ENCODE measurements at places on chromosomes 12 and 14.

DNA sequence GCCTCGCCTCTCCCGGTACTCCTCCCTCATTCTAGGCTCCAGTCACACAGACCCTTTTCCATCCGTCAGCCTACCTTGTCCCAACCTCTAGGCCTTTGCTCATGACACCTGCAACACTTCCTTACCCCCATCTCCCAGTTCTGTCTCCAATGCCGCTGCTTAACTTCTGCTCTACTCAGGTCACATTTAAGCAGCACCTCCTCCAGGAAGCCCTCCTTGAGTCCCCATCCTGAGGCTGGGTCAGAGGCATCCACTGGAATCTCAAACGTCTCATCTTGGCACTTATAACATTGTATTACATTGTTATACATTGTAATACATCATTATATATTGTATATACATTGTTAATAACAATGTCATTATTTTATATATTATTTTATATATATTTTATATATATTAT, 32.8 kb downstream of the RASAL1 start:
- no peak for DNase-seq

- DNase-seq: no peak
Observed at GRCh38 chr14:72419226-72419775, 474.6 kb downstream of the DPF3 start.

DNA sequence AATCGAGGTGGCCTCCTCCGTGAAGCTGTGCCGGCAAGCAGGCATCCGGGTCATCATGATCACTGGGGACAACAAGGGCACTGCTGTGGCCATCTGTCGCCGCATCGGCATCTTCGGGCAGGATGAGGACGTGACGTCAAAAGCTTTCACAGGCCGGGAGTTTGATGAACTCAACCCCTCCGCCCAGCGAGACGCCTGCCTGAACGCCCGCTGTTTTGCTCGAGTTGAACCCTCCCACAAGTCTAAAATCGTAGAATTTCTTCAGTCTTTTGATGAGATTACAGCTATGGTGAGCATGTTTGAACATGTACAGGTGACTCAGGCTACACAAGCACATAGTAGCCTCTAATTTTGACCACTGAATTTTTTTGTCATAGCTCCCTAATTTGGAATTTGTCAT, 59.7 kb downstream of the ATP2A2 start:
- DNase-seq: no peak

DNA sequence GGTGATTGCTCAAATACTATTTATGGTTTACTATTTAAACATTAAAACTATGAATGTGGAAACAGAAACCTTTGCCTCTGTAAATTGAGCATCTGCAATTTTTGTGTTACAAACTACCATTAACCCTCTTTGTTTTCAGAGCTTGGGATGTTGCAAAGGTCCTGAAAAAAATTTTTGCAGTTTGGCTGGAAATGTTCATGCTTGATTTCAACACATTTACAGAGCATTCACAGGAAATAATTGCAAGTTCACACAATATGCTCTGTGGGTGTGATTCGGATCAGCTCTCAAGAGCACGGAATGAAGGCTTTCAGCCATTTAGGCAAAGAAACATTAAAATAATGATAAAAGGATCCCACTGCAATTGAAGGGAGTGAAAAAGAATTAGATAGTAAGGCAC, 232.9 kb downstream of the ATP23 start:
- DNase-seq: no peak

DNA sequence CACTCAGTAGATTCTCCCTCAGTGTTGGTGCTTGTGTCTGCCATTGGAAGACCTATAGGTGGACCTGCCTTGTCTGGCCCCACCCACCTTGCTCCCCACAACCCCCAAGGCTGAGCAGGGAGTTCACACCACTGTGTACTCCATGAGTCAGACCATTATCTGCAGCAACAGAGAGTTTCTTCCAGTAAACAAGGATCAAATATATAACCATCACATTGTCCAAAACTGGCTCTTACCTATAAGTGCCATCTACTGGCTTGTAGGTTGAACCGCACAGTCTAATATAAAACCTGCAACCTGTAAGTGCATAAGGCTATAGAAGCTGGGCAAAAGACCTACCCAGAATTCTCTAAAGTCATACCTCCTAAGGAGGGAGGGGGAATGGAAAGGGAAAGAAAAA, 7.9 kb downstream of the TAS2R13 start:
- DNase-seq: no peak

GRCh38 chr14:61033855-61034254, 52.8 kb downstream of the SLC38A6 start:
- no peak for DNase-seq

GRCh38 chr12:78087363-78087675, 256.6 kb downstream of the NAV3 start:
- DNase-seq: no peak

DNA sequence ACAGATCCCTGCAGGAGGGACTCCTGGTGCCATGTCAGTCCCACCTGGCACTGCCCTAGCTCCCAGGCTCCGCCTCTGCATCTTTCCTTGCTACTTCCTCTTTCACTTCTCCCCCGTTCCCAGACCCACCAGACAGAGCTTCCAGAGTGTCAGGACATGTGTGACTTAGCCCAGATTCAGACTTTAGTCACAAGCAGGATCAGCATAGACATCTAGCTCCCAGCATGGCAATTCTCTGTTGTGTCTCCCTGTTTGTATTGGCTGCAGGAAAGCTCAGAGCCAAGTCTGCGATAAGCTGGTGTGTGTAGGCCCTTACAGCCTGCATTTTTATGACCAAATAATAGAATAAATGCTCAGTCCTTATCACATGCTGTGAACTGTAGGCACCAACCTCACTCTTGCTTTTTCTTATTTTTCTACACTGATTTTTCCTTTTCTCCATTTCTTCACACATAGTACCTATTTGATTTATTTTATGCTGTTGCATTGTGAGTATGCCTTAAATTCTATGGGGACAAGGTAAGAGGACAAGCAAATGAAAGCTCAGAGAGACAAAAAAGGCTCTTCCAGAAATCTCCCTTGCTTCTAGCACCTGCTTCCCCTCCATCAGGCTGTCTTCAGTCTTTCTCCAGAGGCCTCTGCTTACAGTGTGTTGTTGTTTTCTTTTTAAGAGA, 5.9 kb downstream of the DHRS2 start:
- no peak for DNase-seq

DNA sequence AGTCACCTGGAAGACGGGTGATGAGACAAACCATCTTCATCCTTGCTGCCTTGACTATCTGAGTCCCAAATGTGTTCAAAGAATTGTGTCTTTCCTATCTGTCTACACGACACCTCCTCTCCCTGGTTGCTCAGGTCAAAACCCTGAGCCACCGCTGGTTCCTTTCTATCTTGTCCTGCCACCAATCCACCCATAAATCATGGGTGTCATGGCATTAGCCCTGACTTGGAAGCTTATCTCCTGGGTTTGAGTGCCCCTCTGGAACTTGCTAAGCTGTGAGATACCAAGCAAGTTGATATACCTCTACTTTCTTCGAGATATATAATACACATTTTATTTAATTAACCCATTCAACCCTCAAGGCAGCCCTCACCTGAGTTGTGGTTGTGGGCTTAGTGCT, 57.9 kb downstream of the ASCL4 start:
- DNase-seq: no peak

DNA sequence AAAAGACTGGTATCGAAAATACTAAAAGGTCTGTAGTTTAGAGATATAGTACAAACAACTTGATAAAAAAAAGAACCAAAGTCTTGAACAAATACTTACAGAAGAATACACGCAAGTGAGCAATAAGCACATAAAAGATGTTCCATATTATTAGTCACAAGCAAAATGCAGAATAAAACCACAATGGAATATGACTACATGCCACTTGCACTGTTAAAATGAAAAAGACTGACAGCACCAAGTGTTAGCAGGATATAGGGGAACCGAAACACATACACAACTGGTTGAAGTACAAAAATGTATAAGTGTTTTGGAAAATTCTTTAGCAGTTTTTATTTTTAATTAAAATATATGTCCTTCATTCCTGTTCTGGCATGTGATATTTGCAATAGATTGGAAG, 3.6 kb downstream of the CLEC2A start:
- DNase-seq: no peak

DNA sequence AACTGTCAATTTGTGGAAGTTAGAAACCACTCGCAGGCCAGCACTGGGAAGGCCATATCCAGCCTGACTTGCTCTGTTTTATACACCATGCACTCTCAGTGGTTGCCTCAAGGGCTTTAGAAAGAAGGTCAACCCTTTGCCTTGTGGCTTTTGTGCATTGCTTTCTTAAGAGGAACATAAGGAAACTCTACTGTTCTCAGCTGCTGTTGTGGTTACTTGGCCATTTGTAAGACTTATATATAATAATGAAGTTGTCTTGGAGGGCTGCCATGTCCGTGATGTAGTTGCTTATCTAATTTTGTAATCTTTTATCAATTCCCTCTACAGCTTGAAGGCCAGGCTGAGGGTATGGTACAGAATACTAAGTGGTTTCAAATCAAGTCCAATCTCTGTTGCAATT, 637.8 kb downstream of the DIO2 start:
- no peak for DNase-seq

- peak; percentile 78 for DNase-seq
Observed at GRCh38 chr12:96193725-96194575, at the start of gene ELK3. TSS of gene ELK3 (plus strand) at chr12:96194375.

GRCh38 chr14:87935081-87935828, 57.7 kb downstream of the GALC start:
- DNase-seq: no peak

DNA sequence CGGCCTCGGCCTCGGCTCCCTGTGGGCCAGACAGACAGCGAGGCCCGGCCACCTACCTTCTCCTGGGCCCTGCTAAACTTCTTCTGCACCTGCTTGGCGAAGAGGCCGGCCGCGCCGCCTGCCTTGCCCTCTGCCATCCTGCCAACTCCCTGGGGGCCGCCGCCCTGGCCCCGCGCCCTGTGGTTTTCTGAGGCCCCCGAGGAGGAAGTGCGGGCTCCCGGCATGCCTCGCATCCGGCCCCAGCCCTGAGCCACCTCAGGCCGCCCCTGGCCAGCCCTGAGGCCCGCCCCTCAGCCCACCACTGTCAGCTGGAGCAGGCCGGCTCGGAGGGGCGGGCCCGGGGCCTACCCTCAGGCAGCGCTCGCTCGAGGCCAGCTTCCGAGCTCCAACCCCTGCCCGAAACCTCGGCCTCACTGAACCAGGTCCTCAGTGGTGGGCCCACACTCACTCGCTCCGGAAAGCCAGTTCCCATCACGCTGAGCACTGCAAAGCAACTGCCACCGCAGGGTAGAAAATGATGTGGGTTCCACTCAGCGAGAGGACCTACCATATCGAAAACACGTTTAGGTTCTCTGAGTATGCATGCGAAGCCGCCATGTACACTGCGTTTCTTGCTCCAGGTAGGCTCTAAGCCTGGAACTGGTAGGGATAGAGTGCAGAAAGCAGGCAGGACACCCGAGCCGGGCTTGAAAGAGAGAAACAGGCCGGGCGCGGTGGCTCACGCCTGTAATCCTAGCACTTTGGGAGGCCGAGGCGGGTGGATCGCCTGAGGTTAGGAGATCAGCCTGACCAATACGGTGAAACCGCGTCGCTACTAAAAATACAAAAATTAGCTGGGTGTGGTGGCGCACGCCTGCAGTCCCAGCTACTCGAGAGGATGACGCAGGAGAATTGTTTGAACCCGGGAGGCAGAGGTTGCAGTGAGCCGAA, at the start of gene BIN2:
BIN2 (minus strand) TSS at position 209 of the 930 bp plus-strand sequence; CDS start at position 137, 72 bp downstream.
- DNase-seq: peak; percentile 40

DNA sequence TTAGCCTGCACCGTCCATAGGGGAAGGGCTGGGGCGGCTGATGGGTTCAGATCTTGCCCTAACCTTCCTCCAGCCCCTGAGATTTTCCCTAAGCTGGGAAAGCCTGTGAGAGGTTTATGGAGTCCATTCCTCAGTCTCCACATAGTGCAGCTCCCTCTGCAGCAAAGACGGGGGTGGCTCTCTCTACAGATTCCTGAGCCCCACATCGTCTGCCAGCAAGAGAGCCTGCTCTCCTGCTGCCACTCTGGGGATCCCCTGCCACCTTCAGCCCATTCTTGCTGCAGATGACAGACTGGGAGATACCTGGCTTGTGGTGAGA, 3.1 kb downstream of the SMIM41 start:
- no peak for DNase-seq

DNA sequence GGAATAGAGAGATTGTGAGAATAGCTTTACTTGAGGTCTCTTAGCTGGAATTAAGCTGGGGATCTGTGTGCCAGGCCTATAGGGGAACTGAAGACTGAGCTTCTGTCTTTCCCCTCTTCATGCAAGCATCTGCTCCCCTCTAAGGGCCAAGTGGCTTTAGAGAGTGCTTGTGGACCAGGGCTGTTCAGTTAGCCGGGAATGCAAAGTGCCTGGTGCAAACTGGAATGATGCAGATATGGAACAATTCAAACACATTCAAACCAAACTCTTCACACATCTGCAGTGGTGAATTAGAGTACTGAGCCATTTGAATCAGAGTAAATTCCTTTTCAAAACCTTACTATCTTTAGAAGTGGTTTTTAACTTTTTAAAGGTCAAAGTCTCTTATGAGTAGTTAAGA, 99.0 kb downstream of the LIN7A start:
- no peak for DNase-seq

DNA sequence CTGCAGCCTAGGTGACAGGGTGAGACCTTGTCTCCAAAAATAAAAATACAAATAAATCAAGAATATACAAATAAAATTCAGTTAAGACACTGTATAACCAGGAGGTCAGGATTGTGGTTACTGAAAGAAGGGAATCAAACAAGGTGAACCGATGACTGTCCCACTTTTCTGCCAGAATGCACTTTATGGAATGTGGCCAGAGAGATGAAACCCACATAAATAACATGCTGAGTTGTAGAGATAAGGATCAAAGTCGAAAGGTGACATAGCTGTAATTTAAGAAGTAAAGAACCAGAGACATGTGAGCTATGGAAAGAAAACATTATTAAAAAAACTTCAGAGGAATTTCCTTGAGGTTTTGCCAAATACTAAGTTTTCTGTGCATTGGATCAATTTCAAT, 1098.2 kb upstream of the USP15 start:
- DNase-seq: no peak

DNA sequence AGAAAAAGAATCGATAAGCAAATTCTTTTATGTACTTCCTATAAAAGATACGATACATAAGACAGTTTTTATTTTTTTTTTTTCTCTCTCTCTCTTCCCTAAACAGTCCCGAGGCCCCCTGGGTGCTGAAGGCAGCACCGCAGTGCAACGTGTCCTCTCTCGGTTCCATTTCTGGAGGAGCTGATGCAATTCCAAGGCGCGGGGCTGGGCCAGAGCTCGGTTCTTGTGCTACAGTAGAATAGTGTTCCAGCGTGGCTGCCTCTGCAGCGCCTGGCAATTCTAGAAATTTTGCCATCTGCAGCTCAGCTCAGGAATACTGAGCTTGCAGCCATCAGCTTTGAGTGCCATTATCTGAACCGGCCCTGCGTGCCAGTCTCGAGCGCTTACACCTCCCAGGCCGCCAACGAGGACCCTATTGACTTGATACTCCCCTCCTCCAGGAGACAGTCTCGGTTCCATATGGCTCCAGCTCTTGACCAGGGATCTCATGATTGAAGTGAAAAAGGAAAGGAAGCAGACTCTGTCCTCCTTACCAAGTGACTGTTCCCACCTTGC, 630 bp downstream of the ALDH1L2 start:
- DNase-seq: peak; percentile 52

- no peak for DNase-seq
Observed at GRCh38 chr12:18492372-18493025, 231.2 kb downstream of the PIK3C2G start.

- no peak for DNase-seq
Observed at GRCh38 chr14:102699416-102700110, 77.7 kb upstream of the TRAF3 start.

GRCh38 chr12:79435742-79436141, 255.0 kb downstream of the PAWR start:
- no peak for DNase-seq

GRCh38 chr14:78440356-78440894, 270.3 kb downstream of the NRXN3 start:
- DNase-seq: no peak
